ENCODE measurements at places on chromosomes 5 and 9. TPM values are rescaled to one million over a fixed set of nuclear protein-coding genes. Genes with fewer than 3 reads are reported as not detected.

DNA sequence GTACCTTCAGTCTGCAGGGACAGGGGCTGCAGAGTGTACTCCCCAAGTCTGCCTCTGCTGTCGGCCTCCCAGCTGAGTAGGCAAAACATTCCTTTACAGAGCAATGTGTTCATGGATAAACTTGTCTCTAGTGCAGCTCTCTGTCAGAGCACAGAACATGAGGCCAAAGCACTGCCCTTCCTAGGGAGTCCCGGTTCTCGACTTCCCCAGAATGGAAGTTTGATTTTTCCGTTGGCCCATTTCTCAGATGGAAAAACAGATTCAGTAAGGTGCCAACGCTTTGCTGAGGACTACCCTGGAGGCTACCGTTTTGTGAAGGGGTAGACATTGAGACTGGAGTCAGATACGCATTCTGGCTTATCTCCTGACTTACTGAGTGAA lies 422 bp upstream of the TRIM32 start:
- peaks cover 7% of the 10 kb centered on the region for H3K27me3 ChIP-seq
- H3K4me3 ChIP-seq, result peak overlapping the region; percentile 97
- peaks cover 19% of the 10 kb centered on the region for H3K4me1 ChIP-seq
- DNase-seq, result no peak
- H3K36me3 ChIP-seq, result no peaks in the 10 kb centered on the region

DNA sequence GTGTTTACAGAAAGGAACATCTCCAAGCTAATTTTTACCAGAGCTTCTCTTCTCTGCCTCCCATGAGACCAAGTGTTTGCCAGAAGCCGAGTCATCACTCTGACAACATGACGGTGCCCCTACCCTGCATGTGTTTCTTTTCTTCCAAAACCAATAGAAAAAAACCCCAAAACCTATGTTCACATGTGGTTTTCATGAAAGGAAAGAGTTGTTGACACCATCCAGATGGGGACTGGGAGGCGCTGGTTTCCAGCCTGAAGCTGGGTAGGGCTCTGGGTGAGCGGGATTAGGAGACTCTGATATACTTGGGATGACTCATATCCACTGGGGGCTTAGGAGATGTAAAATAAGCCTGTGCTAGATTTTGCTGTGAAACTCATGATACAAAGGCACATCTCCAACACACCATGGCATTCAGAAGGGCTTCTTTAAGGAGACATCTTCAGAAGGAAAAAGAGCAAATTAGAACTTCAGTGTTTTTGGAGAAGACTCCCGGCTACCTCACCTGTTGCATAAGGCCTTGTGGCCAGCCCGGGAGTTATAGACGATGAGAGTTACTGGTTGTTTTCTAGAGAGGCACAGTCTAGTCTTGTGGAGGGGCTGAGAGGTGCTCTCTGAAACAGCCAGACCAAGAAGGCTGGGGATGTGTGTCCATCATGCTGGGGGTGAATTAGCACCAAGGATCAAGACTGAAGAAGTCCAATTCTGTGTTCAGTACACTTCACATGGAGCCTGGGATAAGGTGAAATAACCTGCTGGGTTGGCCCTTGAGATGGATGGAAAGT lies 108.9 kb upstream of the LHFPL2 start:
- H3K36me3 ChIP-seq, result no peaks in the 10 kb centered on the region
- H3K4me3 ChIP-seq, result no peak overlapping the region
- H3K4me1 ChIP-seq, result peaks cover 6% of the 10 kb centered on the region
- peaks cover 4% of the 10 kb centered on the region for H3K27me3 ChIP-seq
- no peak overlapping the region for H3K27ac ChIP-seq

- no peak overlapping the region for H3K4me3 ChIP-seq
- peaks cover 3% of the 10 kb centered on the region for H3K27me3 ChIP-seq
Observed at GRCh38 chr5:68243251-68243650, 27.7 kb downstream of the PIK3R1 start.

The ADAMTS13 gene
- 9.1 TPM for total RNA-seq

- no peak for DNase-seq
- H3K36me3 ChIP-seq, result no peaks in the 10 kb centered on the region
- peaks cover 1% of the 10 kb centered on the region for H3K27me3 ChIP-seq
- no peak overlapping the region for H3K27ac ChIP-seq
- H3K4me1 ChIP-seq, result no peaks in the 10 kb centered on the region
Observed at GRCh38 chr9:78044189-78044588, 12.6 kb upstream of the GNAQ start.

The EDIL3 gene
- total RNA-seq, result 74.6 TPM

DNA sequence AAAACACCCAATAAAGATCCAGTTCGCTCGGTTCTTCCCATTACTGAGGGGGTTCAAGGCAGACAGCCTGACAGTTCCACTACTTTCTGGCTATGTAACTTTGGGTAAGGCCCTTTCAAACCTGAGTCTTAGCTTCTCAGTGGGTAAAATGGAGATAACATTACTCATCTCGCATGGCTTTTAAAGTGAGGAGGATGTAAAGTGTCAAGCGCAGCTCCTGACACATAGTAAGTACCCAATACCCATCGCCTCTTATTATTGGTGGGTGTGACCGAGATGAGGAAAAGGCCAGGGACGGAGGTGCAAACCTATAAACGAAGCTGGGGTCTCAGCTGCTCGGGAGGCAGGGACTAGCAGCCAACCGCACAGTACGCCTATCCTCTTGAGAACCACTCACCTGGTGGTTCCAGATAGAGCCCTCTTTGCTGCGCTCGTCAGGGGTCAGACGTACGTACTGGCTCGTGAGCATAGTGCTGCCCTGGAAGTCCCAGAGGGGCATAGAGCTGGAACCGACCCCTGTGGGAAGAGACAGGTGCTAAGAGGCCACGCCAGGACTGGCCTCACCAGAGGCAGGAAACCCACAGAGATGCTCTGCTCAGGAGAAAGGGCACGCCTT lies 584 bp downstream of the LMAN2 start:
- peak overlapping the region; percentile 99 for H3K4me3 ChIP-seq
- no peak for DNase-seq
- H3K27ac ChIP-seq, result peak overlapping the region; percentile 99
